ENCODE measurements at places on chromosomes 11 and 22. TPM values are rescaled to one million over a fixed set of nuclear protein-coding genes. Genes with fewer than 3 reads are reported as not detected.

MMP12 gene
- 11.7 TPM for total RNA-seq

B4GALNT4 gene
- 1.6 TPM for total RNA-seq

JHY gene
- 1.9 TPM for total RNA-seq

USP28 gene
- total RNA-seq: 25.7 TPM

DNA sequence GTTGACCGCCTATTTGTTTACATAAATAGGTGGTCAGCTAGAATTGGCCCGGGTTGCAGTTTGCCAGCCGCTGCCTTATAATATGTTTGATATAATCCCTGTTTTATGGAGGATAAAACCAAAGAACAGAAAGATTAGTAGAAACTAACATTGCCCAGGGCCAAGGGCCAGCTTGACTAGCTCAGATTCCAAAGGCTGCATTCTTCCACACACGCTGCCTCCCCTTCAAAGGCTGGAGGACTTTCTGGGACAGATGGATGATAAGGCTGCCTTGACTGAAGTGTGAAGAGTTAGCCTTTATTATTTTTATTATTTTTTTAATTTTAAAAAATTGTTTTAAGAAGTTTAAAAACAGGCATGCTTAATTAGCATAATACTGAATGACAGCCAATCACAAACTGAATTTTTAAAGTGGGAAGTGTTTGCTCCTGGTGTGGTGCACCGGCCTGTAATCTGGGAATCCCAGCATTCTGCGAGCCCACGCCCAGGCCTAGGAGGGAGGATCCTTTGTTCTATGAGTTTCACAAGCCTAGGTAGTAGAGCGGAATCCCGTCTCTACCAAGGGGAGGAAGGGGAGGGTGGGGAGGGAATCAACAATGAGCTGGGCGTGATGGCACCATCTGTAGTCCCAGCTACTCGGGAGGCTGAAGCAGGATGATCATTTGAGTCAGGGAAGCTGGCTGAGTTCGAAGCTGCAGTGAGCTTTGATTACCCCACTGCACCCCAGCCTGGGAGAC lies 114.9 kb downstream of the NAV2 start:
- H3K4me1 ChIP-seq: no peaks in the 10 kb centered on the region
- H3K27me3 ChIP-seq: no peaks in the 10 kb centered on the region
- peak; percentile 25 for DNase-seq
- no peak overlapping the region for H3K4me3 ChIP-seq
- H3K36me3 ChIP-seq: no peaks in the 10 kb centered on the region
- H3K27ac ChIP-seq: no peak overlapping the region

DNA sequence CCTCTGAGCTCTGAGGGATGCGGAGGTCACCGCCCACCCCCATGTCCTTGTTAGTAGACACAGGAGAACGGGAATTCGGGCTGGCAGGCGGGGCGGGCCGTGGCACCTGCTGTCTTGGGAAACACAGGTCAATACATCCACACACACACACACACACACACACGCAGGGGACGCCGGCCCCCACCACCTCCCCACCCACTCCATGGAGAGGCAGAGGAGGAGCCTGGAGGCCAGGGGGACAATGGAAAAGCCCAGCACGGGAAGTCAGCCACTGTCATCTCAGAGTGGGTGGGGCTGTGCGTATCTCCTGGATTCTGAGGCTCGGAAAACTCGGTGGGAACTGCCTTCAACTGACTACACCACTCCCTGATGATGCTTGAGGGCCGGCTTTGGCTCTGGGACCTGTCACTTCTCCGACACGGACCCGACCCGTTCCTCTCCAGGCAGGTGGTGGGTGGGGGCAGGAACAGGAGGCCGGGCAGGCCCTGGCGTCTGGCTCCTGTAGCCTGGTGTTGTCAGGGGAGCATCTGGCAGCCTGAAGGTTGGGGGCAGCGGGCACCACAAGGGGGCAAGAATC lies 18.5 kb upstream of the TMEM184B start:
- DNase-seq: peak; percentile 51
- H3K4me3 ChIP-seq: no peak overlapping the region
- peak overlapping the region; percentile 12 for H3K27ac ChIP-seq
- no peaks in the 10 kb centered on the region for H3K36me3 ChIP-seq
- peaks cover 3% of the 10 kb centered on the region for H3K4me1 ChIP-seq
- no peaks in the 10 kb centered on the region for H3K27me3 ChIP-seq

DNA sequence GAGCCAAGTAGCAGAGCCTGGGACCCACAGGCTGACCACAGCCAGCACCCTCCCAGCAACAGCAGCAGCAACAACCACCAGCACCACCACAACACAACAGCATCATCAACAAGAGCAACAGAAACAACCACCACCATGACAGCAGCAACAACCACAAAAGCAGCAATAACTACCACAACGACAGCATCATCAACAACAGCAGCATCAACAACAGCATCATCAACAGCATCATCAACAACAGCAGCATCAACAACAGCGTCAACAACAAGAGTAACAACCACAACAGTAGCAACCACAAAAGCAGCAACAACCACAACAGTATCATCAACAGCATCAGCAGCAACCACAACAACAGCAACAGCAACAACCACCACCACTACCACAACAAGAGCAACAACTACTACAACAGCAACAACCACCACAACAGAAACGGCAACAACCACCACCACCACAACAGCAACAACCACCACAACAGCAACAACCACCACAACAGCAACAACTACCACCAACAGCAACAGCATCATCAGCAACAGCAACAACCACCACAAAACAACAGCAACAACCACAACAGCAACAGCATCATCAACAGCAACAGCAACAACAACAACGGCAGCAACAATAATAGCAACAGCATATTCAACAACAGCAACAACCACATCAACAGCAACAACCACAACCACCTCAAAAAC lies 22.1 kb upstream of the FGF3 start:
- H3K36me3 ChIP-seq: no peaks in the 10 kb centered on the region
- no peaks in the 10 kb centered on the region for H3K4me1 ChIP-seq
- DNase-seq: no peak
- H3K27me3 ChIP-seq: no peaks in the 10 kb centered on the region
- H3K27ac ChIP-seq: no peak overlapping the region

DNA sequence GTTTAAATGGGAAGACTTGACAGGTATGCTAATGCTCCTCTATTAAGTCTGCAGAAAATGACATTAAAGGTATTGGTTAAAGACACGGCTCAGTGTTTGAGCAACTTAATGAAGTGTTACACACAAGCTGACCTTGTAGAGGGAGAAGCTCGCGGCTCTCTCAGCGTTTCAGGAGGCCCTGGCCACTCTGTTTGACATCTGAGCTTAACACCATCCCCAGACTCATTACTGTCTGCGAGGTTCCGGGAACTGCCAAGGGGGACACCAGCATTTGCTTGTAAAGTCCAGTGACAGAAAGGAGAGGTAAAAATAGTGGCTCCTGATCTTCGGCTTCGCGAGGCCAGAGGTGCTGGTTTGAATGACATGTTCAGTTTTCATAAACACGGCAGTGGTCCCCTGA lies 540.7 kb upstream of the CADM1 start:
- H3K4me3 ChIP-seq: no peak overlapping the region
- no peaks in the 10 kb centered on the region for H3K4me1 ChIP-seq
- no peaks in the 10 kb centered on the region for H3K27me3 ChIP-seq
- no peak for DNase-seq

DNA sequence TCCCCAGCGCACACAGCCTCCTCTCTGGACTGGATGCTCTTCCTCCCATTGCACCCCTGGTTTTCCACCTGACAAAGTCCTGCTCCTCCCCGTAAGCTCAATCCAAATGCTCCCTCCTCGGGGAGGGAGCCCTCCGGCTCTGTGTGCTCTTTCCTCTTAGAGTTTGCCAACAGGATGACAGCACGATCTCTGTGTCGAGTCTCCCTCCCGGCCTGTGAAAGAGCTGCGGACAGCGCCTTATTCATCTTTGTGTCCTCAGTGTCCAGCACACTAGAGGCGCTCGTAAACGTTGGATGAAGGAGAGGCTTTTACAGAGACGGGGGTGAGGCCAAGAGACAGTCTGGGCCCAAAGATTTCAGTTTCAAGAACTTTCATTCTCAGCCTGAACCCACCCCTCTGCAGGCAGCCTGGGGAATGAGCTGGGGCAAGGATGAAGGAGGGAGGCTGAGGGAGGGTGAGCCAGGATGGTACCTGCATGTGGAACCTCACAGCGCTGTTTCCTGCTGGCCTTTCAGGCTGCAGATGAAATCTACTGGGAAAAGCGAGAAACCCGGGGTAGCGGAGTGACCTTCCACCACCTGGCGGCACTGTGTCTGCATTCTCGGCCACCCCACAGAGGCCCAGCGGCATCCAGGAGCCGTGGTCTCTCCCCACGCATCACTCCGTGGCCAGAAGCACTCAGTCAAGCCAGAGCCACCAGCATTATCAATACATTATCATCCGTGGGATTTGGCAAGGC lies 8.5 kb upstream of the TMPRSS4 start:
- H3K27ac ChIP-seq: no peak overlapping the region
- DNase-seq: no peak
- no peaks in the 10 kb centered on the region for H3K27me3 ChIP-seq
- H3K36me3 ChIP-seq: no peaks in the 10 kb centered on the region

GRCh38 chr11:69500285-69501120 lies 19.0 kb downstream of the LINC01488 start:
- no peak for DNase-seq
- no peaks in the 10 kb centered on the region for H3K4me1 ChIP-seq
- H3K27me3 ChIP-seq: no peaks in the 10 kb centered on the region
- no peak overlapping the region for H3K27ac ChIP-seq

DNA sequence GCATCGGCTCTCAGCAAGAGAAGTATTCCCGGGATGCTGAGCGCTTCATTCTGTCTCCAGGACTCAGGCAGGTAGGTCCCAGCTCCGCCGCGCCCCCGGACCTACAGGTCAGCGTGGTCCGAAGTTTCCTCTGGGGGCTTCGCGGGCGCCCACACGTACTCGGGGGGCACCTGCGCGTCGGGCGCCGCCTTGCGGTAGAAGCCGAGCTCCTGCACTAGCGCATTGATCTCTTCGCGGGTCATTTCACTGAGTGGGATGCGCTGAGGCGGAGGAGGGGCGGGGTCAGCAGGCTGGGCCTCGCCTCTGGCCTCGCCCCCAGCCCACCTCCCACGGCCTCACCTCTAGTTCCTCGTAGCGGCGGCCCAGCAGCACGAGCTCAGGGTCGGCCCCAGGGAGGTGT lies 2.5 kb downstream of the SELENOM start:
- no peak overlapping the region for H3K4me3 ChIP-seq
- no peak for DNase-seq
- H3K27me3 ChIP-seq: no peaks in the 10 kb centered on the region
- H3K27ac ChIP-seq: peak overlapping the region; percentile 85
- H3K4me1 ChIP-seq: no peaks in the 10 kb centered on the region

DNA sequence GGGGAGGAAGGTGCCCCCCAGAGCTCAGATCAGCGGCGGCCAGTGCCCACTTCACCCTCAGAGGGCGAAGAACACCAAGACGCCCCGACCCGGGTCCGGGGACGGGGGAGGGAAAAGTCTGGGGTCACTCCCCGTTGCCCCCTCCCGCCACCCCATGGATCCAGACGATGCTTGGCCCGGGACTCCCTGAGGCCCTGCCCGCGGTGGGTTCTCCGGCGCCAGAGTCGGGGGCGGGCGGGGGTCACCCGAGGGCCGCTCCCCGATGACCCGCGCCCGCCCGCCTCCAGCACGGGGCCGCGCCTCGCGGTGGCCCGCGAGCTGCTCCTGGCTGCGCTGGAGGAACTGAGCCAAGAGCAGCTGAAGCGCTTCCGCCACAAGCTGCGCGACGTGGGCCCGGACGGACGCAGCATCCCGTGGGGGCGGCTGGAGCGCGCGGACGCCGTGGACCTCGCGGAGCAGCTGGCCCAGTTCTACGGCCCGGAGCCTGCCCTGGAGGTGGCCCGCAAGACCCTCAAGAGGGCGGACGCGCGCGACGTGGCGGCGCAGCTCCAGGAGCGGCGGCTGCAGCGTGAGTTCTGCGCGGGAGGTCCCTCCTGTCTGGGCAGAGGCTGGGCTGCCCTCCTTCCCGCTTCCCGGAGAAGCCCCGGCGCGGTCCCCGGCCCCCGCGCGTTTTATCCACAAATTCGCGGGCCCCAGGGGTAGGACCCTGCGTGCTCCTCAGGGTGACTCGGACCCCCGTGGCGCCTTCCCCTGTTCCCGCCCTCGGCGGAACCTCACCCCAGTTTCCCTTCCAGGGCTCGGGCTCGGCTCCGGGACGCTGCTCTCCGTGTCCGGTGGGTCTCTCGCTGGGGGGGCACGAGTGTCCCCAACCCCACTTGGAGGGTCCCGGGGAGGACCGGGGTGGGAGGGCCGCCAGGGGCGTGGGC lies 1.1 kb downstream of the NLRP6 start:
- DNase-seq: no peak
- H3K27ac ChIP-seq: no peak overlapping the region
- peak overlapping the region; percentile 37 for H3K4me3 ChIP-seq
- peaks cover 48% of the 10 kb centered on the region for H3K27me3 ChIP-seq
